ENCODE measurements at places on chromosomes 1 and 21. TPM values are rescaled to one million over a fixed set of nuclear protein-coding genes. Genes with fewer than 3 reads are reported as not detected.
A peak's percentile ranks its signal among the peaks of the same experiment; 100 is the strongest.

The CYP4A22 gene
- total RNA-seq = not detected

The SEC16B gene
- total RNA-seq = 0.07 TPM

The CDC20 gene
- total RNA-seq = 349 TPM

GRCh38 chr1:159141584-159142390 lies 29.6 kb upstream of the CADM3 start:
- DNase-seq = peak; percentile 52

GRCh38 chr1:20987831-20988825 lies 188.6 kb downstream of the EIF4G3 start:
- no peak for DNase-seq

DNA sequence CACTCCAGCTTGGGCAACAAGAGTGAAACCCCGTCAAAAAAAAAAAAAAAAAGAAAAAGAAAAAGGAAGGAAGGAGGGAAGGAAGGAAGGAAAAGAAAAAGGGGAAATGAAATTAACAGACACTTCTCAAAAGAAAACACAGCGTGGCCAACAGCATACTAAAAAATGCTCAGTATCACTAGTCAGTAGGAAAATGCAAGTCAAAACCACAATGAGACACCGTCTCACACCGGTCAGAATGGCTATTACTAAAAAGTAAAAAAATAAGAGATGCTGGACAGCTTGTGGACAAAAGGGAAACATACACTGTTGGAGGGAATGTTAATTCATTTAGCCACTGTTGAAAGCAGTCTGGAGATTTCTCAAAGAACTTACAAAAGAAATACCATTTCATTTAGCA lies 369.5 kb upstream of the BRINP3 start:
- DNase-seq = no peak

DNA sequence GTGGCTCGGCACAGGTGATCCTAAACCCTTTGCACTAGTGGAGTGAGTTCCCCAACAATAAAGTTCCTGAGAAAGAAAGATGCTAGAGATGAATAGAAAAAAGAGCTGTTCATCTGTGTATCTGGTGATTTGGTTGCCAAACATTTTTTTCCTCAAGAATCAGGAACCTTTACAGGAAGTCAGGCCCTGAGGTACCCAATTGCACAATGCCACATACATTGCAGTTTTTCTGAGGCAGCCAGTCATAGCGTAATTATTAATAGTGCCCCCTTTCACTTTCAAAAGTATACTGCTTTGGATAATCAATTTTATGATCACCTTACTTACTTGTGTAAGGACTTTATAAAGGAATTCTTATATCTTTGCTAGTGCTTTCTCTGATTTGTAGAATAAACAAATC lies 346.3 kb upstream of the POU3F1 start:
- DNase-seq = no peak

DNA sequence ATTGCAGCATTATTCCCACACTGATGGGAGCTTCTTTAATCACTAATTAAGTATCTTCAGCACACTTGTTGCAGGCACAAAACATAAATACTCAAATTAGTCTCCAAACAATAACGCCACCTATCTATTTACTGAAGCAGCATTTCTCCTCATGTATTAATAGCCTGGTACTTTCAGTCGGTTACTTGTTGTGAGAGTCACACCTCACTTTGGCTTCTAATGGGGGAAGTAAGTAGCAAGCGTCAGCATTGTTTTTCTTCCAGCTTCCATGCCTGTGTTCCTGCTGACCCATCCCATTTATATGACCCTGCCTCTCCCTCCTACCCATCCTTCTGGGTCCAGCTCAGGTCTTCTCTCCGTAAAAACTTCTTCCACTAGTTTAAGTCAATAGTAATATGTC lies 31.9 kb upstream of the DENND1B start:
- DNase-seq = no peak

DNA sequence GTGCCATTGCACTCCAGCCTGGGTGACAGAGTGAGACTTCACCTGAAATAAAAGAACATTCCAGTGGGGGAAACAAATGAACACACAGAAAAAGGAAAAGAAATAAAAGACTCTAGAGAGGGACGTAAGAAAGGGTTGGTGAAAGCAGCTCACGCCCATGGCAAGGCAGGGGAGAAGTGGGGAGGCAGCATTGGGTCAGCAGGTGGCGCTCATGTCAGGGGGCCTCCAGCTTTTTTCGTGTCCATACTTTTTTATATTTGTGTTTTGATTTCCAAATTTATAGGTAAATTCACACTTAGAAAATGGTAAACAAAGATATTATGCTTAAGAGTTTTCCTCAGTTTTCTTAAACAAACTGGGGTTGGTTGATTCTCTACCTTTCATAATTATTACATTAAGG lies 45.5 kb downstream of the VPS13D start:
- peak; percentile 37 for DNase-seq

- no peak for DNase-seq
Measured at GRCh38 chr1:212918824-212919223, 31.5 kb upstream of the VASH2 start.

DNA sequence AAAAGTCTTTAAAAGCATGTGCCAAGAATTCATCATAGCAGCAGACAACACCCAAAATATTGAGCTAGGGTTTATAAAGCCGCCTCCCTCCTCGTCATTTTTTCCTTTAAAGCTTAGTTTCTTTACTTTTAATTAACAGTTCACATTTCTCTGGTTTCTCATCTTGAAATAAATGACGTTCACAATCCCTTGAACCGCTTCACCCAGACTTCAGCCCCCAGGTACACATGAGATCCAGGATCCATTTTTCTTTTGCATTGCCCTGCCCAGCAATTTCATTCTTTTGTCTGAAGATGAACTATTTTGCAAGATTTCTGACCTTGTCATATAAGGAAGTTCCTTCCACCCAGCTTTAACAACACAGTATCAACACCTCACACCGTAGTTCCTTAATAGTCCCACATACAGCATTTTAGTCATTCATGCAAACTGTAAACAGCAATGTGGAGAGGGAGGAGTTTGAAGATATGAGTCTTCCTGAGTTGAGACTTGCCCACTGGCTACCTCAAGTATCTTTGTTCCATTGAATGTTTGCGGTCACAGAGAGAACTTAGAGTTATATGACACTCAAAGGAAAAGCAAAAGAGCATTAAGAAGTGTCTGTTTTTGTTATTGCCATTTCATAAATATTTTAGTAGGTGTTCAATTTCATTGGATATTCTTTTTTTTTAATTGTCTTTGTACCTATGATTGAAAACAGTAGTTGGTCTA lies 35.3 kb upstream of the CACYBP start:
- DNase-seq = no peak

- DNase-seq = peak; percentile 48
Measured at GRCh38 chr1:14778898-14779865, 180.7 kb downstream of the KAZN start.

GRCh38 chr1:92029241-92029922 lies 403 bp upstream of the EPHX4 start:
- no peak for DNase-seq
